ENCODE measurements at places on chromosomes 4 and X.

- DNase-seq, result no peak
These were observed 1060.6 kb upstream of the GRID2 start for GRCh38 chr4:91243132-91243531.

GRCh38 chr4:127505203-127505602 is 127.6 kb upstream of the INTU start:
- no peak for DNase-seq

DNA sequence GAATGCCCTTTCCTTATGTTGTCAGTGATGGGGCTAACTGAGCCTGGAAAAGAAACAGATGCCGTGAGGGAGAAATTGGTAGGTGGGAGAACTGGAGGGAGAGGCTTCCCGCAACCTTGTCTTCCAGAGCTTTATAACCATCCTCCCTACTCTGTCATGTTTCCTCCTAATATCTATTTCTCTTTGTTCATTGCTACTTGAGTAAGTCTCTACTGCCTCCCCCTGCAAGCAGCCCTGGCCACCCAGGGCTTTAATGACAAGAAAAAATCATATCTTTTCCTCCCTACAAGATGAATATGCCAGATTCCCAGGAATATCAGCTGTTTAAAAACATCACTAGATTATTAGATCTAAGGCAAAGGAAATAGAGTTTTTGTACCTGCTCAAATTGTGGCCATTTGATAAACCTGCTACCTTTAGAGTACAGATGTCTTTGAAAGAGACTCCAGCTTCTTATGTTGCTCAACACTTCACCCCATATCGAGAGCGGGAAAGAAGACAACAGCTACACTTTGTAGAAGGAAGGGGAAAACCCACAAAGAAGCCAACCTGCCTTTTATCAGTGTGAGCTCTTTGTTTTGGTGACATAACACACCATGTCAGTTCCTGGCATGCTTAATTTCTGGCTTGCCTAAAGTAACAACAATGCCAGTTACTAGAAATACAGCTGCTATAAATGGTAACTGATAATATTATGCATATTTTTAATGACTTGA is 186.6 kb upstream of the LEF1 start:
- peak; percentile 29 for DNase-seq

- no peak for DNase-seq
These were observed 511.8 kb upstream of the ARX start for GRCh38 chrX:25527596-25527995.

DNA sequence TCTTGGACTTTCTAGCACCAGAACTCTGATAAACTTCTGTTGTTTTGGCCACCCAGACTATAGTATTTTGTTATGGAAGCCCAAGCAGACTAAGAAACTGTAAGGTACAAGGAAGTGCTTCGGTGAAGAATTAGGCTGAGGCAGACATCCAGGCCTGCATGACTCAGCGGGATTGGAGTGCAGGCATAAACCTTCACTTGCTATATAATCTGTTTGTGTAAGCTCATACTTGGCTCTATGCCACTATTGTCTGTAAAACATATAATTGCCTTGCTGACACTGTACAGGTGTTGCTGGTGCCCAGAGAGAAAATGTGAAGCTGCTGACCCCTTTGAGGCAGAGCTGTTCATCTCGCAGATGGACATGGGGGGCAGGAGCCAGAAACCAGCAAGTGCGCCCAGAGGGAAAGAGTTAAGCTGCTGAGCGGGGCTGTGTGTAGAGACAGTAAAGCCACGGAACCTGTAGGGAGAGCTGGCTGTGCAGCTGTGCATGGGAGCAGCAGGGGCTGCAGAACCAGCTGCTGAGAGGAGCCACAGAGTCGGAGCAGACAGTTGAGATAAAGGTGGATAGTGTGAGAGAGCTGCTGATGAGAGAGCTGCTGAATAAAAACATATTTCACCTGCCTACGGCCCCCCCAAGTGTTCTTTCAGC is 96.2 kb downstream of the RBM46 start:
- no peak for DNase-seq

GRCh38 chr4:107987916-107988762 is 1.6 kb upstream of the HADH start:
- no peak for DNase-seq

DNA sequence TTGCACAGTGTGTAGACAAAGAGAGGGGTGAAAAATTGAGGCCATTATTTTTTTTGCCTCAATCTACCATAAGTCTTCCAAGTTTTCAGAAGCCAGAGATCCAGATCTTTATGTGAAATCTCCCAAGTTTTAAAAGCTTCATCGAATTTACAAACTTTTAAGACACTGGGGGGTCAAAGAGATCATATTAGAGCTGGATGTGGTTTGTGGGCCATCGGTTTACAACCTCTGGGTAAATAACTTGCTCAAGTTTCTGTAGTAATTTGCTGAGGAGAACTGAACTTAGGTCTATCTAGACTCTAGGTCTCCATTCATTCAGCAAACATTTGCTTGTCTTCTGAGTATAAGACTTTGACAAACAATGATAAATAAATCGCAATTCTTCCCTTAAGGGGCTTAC is 54.0 kb upstream of the CHRNA9 start:
- no peak for DNase-seq

- DNase-seq, result no peak
These were observed 127.5 kb upstream of the NRK start for GRCh38 chrX:105694839-105695238.

DNA sequence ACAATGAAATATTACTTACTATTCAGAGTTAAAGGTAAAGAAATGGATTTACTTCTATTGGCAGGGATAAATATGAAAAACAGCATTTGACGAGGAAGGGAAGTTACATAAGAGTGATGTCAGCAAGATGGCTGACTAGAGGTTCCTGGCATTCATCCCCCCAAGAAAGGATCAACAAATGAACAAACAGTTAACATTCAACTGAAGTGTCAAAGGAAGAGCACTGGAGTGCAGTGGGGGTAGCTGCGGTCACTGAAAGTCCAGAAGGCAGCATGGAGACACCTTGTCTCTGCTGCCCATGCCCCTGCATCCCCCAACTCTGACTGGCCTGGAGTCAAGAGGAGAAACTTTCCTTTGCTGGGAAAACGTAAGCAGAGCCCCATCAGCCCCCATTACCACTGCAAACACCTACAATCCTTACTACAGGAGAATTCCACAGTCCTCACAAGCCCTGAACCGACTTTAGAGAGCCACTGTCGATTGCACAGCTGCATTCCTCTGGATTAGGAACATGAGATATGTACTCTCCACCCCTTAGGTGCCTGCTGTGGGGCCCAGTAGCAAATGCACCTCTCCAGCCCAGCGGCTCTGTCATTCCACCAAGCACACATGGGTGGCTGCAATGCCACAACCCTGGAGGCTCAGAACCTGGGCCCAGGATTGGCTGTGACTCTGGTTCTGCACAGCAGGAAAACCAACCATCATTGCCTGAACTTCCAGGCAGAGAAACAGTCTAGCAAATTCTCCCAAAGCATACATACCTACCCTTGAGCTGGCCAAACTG is 79.5 kb downstream of the CBR4 start:
- DNase-seq, result no peak

DNA sequence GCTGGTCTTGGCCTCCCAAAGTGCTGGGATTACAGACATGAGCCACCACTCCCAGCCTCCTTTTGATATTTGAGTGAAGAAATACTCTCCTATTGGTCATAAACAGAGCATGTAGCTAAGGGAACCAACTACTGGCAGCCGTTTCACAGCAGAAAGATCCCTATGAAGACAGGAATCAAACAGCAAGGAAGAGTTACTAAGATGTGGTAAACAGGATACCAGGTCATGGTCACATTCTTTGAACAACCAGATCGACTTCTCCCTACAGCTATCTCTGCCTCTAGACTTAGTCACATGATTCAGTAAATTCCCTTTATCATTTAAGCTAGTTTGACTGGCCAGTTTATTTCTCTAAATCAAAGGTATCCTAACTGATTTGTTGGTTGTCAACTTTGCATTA is 9.0 kb upstream of the HNRNPD start:
- DNase-seq, result no peak

- no peak for DNase-seq
These were observed 54.6 kb upstream of the RAPGEF2 start for GRCh38 chr4:159048166-159048886.

DNA sequence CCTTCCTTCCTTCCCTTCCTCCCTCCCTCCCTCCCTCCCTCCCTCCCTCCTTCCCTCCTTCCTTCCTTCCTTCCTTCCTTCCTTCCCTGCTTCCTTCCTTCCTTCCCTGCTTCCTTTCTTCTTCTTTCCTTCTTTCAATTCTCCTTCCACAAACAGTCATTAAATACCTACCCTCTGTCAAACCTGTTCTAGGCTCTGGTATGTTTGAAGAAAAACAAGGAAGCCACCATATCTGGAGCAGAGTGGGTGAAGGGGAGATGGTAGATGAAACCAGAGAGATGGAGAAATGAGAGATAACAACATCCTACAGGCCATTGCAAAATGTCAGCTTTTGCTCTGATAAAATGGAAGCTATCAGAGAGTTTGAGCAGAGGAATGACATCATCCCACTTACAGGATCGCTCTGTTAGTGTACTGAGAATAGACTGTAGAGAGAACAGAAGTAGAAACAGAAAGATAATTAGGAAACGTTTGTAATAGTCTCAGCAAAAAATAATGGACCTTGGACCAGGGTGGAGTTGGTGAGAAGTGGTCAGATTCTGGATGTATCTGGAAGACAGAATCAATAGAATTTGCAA is 334.0 kb downstream of the STIM2 start:
- no peak for DNase-seq

DNA sequence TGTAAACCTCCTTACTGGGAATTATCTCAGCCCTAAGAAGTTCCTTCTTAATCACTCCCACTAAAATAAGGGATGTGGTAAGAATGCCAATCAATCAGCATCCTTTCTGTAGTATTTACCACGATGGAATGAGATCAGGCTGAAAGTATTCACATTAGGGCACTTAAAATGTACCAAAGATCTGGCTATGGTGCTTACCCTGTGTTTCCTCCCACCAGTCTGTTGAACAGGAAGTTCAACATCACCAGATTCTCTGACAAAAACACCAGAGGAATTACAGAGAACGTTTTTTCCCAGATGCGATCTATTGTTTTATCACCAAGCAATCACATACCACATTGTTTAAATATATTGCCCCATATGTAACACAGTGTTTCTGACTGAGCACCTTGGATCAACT is 2.1 kb upstream of the CLCN3 start:
- no peak for DNase-seq

DNA sequence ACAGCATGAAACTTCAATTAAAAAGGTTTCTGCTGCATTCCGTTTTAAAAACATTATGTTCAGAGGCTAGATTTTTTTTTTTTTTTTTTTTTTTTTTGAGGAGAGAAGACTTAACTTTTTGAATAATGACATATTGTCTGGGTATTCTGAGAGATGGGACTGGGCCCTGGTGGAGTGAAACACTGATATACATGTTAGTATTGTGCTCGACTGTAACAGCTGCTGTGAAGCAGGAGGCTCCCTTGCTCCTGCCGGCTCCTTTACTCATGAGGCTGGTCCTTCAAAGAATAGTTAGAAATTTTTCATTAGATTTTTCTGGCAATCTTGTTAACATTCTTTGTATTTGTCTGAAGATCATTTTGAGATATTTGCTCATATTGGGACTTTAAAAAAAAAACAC is 73.3 kb downstream of the TMEM131L start:
- DNase-seq, result no peak

- no peak for DNase-seq
These were observed 21.3 kb upstream of the FAM13A start for GRCh38 chr4:89078300-89078699.

DNA sequence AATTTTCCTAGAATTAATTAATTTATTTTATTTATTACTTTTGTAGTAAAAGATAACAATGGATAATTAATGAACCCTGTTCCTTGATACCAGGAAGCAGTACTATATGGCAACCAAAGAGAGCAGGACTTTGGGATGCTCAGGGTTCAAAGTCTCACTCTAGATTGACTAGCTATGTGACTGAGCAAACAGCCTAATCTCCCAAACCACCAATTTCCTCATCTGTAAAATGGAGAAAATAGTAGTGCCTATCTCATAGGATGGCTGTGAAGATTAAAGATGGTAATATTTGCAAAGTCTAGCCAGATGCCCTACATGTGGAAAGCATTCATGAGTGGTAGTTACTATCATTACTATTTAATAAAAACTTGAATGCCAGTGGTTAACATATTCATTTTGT is 97.6 kb downstream of the PRDM5 start:
- no peak for DNase-seq

DNA sequence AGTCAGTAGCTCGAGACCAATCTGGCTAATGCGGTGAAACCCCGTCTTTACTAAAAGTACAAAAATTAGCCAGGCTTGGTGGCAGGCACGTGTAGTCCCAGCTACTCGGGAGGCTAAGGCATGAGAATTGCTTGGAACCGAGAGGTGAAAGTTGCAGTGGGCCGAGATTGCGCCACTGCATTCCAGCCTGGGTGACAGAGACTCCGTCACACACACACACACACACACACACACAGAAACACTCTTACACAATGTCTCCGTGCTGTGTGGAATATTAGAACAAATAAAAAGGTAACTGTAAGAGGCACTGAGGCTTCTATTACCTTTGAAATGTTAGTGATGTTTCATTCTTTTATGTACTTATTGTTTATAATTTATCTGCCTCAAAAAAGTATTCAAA is 326.6 kb downstream of the GPAT3 start:
- DNase-seq, result no peak

GRCh38 chr4:26101011-26101410 is 187.0 kb downstream of the SMIM20 start:
- no peak for DNase-seq

GRCh38 chr4:72031868-72032608 is at the start of gene NPFFR2:
NPFFR2 (plus strand) TSS chr4:72032000; CDS start chr4:72128592, 96,592 bp downstream.
- no peak for DNase-seq

GRCh38 chr4:120667102-120667501 is 255.4 kb downstream of the PRDM5 start:
- no peak for DNase-seq

DNA sequence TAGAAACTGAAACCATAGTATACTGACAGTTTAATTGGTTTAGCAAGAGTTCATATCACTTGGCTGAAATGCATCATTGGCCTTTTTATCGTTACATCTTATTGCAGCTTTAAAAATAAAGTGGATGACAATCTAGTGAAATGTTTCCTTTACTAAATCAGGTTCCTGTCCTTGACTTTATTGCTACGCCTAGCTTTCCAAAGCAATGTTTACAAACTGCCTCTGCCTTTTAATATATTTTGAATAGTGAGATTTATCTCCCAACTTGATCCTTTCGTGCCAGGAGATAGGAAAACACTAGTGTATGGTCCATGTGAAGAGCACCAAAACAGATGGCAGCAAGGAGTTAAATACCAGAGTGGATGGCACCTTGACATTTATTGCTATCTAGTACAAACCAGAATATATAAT is 67.0 kb downstream of the GPC3 start:
- DNase-seq, result no peak

GRCh38 chrX:57964975-57965374 is 54.7 kb upstream of the ZXDA start:
- no peak for DNase-seq

DNA sequence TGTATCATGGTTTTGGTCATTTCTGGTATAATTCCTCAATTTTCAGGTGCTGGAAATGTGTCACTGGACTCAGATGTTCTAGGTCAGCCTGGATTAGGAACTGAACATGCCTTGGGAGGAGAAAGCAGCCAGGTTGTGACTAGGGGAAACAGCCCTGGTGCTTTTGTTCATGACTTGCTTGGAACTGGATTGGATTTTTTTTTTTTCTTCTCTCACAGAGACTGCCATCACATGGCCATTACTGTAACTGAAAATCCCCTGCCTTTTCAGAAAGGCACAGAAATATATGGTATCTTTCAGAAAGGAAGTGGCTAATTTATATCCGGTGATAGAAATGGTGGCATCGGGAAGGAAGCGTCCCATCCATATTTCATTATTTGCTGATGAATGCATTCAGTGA is 34.6 kb downstream of the SEPTIN11 start:
- no peak for DNase-seq

Data from stimulated activated CD4-positive, alpha-beta T cell treated with anti-CD3 and anti-CD28 coated beads, Interleukin-2, amount 100 ng/mL, for 4 hours (primary cell).